T-helper 17 cell (primary cell): ENCODE measurements at places on chromosomes 11 and 22.

DNA sequence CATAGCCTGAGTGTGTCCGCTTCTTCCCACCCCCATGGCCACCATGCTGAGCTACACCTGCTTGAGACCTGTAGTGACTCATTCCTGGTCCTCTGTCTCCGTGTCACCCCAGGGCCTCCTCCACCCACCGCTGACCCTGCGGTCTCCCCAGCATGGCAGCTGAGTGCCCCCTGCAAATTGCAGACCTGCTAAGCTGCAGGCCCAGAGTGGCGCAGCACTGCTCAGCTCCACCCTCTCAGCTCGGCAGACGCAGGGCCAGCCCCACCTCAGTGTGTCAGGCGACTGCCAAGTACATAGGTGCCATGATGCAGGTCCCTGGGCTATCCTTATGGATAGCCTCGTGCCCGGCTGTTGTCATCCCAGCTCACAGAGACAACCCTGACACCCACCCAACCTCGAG is 13.1 kb downstream of the MS4A15 start:
- no peak for DNase-seq

DNA sequence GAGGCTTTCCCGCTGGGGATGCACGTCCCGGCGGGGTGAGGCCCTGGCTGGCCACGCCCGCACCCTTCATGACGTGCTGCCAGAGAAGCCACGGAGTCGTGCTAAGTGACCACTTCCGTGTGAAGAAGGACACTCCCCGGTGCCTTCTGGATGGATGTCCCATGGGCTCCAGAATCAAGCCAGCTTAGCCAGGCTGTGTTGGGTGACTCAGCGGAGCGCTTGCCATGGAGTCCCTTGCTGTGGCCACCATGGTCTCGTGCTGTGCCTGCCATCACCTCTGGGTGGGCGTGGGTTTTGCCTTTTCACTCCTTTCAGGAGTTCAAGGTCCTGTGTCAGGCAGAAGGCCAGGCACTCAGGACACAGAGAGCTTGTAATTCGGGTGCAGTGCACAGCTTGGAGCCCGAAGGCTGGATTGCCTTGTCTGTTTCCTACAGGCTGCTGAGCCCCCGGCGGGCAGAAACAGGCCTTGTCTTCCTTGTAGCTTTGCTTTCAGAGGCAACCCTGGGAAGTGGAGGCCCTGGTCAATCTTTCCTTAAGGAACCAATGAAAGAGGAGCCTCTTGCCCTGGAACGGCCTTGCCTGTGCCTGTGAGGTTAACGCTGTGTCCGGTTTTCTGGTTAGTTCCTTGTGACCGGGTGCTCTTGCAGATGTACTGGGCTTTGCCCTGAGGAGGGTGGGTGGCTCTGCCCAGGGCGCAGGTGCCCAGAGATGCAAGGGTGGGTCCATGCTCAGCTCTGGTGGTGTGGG is 268.6 kb downstream of the TBC1D22A start:
- DNase-seq: no peak

DNA sequence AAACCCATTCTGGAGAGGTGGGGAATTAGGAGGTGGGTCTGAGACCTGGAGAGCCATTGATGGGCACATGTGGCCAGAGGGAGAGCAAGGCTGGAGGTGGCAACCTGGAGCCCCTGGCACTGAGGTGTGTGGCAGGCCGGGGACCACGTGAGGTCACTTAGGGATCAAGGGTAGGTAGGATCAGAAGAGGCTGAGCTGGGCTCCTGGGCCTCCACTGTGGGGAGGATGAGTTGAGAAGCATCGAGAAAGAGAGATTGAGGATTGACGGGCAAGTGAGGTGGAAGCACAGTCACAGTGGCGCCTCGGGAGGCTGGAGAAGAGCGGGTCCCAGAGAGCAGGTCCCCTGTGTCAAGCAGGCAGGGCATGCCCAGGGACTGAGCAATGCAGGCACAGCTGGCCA is 4.1 kb downstream of the GNAZ start:
- DNase-seq: no peak

DNA sequence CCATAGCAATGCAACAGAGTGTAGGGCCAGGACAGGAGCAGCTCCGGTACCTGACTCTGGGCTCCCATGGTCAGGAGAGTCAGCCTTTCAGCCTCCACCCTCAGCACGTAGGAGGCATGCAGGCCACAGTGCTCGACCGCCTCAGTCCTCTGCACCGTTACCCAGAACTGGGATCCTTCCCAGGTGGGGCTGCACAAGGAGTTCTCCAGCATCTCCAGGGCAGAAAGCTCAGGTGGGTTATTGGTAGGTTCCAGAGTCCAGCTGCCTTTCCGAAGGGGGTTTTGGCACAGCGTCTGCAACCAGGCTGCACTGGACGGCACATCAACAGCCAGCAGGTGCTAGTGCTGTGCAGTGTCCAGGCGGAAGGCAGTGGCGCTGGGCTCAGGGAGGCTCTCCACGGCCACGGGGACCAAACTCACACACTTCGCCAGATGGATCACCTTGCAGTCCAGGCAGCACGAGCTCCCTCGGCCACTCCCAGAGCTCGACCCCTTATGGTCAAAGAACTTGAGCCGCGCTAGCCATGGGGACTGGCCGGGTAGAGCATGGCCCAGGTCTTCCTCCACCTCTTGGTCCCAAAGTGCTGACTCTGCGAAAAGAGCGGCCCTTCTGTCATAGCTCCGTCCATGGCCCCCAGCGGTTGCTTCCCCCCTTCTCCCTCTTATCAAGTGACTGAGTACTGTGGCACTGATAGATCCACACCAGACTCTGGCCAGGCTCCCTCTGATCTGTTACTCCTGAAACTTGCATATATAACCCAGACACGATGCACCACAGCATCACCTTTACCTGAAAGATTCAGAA is 6.9 kb upstream of the PHOX2A start:
- DNase-seq: no peak

- no peak for DNase-seq
Observed at GRCh38 chr22:38075105-38075825, 8.7 kb downstream of the SLC16A8 start.

- no peak for DNase-seq
Observed at GRCh38 chr11:126992804-126993111, 7.8 kb downstream of the KIRREL3 start.

DNA sequence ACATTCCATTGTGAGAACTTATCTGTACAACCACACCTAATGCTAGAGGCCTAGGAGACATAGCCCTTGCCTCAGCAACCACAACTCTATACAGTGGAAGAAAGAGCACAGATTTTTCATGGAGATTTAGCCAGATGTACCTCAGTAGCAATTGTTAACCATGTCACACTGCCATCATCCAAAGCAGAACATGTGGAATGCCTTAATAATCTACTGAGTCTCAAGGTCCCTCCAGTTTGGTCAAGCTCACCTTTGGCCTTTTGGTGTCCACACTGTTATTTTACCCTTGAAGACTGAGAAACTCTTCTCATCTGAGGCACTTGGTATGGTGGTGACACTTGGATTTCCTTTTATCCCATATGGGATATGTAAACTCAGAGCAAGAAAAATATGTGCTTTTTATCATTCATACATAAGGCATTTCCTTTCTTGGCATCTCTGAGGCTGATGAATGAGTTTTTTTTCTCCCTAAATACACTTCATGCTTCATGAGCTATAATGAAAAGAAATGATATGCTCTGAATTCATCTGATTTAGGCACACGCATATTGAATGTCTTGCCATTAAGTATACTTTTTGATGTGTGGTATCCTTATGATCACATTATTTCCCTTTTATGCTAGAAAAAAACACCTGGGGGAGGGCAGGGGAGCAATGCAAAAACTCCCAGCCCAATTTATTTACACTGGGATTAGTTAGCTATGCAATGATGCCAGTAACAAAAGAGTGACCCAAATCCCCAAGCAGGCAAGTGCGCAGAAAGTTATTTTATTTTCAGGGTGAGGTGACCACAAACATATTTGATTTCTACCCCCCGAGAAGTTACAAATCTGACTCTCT is 63.3 kb upstream of the ME3 start:
- no peak for DNase-seq

- no peak for DNase-seq
Observed at GRCh38 chr11:22879630-22880029, 19.4 kb upstream of the CCDC179 start.

DNA sequence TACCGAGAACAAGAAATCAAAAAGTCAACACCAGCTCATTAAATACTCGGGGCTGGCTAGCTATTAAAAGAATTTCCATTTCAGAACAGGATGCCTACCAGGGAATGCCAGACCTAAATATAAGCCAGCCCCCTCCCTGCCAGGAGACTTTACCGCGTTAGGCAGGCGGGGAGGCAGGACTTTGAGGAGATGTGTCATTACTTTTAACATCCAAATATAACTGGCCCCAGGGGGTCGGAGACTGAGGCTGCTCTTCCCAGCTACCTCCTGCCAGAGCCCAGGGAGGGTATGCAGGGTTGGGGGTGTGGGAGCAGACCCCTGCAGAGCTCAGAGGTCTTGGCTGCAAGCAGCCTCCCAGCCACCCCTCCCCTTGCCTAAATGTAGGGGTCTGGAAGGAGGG is 183.5 kb downstream of the DSCAML1 start:
- DNase-seq: no peak

DNA sequence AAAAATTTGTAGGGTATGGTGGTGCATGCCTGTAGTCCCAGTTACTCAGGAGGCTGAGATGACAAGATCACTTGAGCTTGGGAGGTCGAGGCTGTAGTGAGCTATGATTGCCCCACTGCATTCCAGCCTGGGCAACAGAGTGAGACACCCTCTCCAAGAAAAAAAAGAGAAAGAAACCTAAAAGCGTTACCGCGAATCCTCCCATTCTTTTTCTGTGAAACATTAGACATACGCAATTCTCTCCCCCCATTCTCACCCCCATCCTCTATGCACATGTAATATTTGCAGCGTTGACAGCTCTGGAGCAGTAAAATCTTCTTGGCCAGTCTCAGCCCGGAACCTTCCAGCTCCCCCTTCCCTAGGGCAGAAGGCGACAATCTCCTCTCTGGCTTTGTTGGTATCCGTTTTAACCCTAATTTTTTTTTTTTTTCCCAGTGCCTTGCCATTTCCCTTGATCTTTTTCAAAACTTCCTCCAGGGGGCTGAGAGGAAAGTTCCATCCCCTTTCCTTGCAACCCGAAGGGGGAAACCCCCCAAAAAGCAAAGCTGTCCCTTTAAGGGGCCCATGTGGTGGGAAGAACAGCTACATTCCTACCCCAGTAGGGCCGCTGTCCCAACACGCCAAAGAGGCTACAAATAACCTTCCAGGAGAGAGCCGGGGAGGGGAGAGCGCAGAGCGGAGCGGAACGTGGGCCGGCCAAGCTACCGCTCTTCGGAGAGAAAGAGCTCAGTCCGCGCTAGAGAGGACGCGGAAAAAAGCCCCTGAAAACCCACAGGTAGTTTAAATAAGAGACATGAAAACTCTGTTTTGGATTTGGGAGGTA is 1.9 kb downstream of the LRP4 start:
- no peak for DNase-seq
